Stomach (tissue), 19 donors: ENCODE measurements at places on chromosomes 2 and 18. TPM values are rescaled to one million over a fixed set of nuclear protein-coding genes. Genes with fewer than 3 reads are reported as not detected.

GRCh38 chr2:131076707-131077106 is 16.6 kb downstream of the FAM168B start:
- no peak for DNase-seq

SERPINB4 gene
- total RNA-seq = not detected

DNA sequence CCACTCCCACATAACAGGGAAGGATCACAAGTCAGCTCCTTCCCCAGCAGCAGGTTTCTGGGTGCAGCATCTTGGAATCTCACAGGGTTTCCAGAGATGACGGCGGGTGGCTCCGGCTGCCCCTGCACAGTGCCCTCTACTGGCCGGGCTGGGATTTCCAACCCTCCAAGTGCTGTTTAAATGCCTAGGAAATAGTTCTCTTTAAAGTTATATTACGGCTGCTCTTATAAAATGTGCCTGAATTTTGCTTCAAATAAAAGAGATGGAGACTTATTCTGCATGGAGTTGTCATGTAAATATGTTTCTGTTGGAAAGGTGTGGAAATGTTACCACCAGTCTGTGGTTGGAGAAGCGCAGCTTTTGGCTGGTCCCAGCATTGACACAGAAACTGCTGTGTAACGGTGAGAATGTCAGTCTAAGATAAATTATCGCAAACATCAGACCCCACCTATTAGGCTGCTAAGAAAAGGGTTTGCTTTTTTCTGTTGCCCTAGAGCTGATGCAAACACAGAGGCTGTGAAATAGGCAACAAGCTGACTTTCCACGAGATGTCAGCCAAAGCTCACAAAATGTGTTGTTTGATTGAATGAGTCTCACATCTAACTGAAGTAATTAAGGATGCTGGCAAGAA is 3.3 kb upstream of the HJURP start:
- peak; percentile 72 for DNase-seq

DNA sequence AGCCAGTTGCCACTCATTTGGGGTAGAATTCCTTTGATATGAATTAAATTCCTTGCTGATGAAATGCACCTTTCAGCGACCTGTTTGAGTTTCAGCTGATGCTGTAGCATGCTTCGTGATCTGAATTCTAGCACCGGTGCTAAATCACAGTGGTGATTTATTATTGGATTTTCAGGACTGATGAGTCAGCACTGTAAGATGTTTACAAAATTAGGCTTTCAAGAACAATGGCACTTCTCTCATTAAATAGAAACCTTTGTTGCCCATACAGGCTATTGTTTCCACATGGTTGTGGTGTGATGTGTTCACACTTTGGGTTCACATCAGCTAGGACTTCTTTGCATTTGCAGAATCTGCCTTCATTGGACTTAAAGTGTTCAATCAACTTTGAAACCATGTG is 687.7 kb downstream of the ARHGAP15 start:
- no peak for DNase-seq

DNA sequence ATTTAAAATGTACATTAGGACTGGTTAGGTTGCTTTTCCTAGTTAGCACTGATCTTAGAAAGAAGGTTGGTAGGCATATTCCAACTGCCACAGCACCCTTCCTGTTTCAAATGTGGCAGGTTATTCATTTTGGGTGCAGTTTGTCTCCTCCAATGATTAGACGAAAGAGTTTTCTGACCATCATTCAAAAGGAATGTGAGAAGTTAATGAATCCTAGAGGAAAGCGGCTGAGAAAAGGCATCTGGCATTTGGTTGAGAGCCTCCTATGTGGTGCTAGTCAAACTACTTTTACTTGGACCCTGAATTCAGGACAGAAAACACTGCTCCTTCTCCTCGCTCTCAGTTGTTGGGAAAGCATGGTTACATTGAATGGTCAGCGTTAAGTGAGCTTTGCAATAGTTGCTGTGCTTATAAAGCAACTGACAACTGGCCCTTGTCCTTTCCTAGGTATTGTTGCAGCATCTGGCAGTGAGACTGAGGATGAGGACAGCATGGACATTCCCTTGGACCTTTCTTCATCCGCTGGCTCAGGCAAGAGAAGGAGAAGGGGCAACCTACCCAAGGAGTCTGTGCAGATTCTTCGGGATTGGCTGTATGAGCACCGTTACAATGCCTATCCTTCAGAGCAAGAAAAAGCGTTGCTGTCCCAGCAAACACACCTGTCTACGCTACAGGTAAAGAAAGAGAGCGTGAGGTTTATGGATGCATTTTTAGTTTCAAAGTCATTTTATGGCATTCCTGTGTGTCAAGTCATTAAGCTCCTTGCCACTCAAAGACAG is 6.1 kb downstream of the TGIF1 start:
- peak; percentile 60 for DNase-seq

SCYGR4 gene
- total RNA-seq = not detected

DNA sequence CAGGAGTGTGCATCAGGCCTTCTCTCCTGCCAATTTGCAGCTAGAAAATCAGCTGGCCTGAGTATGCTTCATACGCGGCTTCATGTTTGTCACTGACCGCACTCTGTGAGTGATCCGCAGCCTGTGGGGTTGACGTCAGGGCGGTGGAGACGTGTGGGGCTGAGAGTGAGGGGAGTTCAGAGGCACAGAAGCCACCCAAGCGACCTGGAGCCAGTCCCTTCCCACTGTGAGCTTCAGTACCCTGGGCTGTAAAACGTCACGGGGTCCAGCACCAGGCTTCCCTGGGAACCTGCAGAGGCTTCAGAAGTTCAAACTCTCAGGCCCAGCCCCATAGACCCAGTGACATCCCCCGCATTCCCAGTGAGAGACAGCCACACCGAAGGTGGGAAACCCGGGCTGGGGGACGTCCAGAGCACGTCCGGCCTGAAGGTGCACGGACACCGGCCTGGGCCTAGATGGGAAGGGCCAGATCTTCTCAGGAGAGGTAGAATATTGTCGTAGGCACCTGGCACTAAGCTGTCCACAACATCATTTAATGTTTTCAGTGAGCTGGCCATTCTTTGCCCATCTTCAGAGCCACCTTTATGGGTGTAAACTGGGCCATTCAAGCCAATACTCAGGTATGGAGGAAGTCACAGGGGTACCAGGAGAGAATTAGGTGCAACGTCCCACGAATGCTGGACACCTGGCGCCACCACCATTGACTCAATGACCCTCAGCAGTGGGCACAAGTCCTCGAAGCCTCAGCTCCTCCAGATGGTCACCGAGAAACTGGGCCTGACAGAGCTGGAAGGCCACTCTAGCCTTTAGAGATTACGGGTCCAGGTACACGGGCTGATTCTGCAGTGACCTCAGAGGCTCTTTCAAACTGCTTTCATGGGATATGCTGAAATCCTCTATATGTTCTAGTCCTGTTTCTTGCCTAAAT is 235.6 kb upstream of the MYT1L start:
- no peak for DNase-seq

SIGLEC15 gene
- 5.5 TPM for total RNA-seq

- no peak for DNase-seq
Observed at GRCh38 chr18:47417807-47418206, 166.3 kb upstream of the SKOR2 start.

DNA sequence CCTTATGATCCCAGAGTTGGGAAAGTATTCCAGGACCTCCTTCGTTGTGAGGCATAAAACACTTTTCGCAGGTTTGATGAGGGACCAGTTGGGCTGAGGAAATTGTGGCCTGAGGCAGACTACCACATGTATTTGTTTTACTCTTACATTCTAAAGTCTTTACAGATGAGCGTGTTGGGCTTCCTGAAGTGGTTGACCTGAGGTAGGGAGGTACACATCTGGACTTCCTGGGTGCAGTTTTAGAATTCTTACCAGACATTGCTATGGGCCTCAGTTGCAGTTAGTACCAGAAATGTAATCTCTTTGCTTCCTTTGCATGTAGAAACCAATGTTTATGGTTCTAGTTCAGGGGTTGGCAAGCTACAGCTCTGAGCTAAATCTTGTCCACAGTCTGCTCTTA is 48.7 kb downstream of the COA5 start:
- DNase-seq = no peak

- peak; percentile 85 for DNase-seq
Observed at GRCh38 chr2:112623913-112624777, 21.6 kb upstream of the SLC20A1 start.

DNA sequence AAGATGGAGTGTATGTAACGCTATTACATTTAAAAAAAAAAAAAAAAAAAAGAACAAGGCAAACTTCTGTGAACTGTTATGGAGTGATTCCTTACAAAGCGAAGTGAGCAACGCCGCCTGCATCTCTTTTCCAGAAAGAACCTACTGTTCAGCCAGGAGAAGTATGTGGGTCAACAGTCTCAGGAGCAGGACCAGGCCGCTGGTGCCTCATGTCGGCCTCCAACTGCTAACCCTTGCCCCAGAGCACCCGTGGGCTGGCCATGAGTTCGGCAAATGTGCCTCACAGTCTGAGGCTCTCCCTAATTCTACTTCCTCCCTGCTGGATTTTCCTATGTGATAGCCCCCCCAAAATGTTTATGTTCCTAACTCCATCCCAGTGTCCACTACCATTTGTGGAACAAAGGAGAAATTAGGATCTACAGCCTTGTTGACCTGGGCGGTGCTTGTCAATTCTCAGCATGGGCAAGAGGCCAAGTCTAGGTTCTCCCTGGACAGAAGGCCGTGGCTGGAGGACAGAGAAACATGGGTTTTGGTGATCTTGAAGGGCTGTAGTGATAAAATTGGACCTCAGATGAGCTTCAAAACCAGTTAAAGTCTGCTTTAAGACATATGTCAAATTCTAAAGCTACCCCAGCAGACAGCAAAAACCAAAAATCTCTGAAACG is 15.9 kb downstream of the FAM168B start:
- DNase-seq = peak; percentile 36

TOGARAM2 gene
- total RNA-seq = 0.43 TPM

DNA sequence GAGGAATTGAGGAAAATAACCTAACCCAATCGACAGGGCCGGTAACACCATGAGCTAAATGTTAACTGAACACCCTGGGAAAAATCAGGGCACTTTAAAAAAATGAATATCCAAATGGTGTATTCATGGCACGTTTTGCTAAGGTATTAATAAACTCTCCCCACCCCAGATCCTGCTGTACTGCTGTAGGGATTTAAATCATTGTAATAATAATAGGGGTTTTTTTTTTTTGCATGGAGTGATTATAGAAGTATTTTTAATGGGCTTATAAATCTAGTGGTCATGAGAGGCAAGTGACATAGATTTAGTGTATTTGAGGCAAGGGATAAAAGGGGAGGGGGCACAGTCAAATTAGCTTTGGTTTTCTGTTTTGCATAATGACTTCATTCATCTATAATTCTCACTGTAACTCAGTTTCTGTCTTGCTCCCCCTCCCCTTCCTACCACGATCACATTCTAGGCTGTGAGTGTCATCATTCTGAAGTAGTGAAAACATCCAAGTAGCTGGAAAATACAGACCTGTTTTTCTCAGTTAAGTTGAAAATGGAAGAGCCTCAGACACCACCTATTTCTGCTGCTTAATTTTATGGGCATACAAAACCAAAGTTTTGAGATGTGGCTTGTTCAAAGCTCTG is 18.2 kb upstream of the MGAT5 start:
- no peak for DNase-seq

DNA sequence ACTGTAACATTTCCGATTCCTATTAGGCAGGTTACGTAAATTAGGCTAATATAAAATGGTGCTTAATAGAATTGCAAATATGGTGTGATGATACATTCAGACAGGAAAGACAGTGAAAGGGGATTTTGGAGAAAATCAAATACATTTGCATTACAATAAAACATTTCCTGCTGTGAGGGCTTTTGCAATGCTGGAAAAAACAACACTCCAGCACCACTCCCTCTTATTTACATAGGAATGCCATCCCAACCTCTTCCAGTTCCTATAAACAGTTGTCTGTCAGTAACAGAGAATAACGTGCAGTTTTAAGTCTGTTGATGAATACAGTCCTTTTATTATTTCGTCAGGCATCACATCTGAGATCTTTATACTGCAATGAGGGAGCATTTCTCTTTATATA is 298.8 kb upstream of the FANCL start:
- DNase-seq = no peak

GRCh38 chr2:152171718-152172117 is 3.8 kb downstream of the STAM2 start:
- no peak for DNase-seq

DNA sequence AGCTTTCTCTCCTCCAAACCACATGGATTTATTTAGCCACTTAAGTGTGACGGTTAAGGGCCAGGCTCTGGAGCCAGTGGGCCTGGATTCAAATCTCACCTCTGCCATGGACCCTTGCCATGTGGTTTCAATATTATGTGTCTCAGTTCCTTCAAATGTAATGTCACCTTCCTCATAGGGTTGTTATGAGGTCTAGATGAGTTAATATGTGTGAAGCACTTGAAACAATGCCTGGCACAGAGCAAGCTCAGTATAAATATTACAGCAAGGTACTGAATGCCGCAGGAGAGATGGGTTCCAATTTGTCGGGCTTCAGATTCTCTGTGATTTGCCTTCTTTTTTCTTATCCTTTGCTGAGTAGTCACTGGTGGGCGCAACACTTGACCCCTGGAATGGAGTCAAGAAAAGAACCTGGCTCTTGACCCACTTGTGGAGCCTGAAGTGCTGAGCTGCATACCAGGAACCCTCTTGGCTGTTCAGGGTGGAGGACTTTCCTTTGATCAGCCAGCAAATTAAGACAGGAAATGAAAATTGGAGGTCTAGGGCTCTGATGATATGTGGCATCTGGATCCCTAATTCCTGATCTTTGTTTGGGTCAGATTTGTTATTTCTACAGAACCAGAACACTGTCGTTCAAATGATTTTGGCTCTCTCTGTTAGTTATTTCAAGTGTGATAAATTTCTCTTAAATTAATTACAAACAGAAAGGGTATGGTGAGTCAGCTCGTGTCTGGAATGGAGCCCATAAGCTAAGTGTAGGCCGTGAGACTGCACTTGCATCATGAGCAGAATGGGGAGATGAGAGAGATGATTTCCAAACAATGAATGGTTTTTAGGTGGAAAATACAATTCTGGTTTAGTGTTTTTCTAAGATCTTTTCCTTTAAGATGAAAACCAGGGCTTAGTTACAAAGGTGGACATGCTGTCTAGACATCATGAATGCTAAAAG is 293.0 kb downstream of the KCNS3 start:
- DNase-seq = peak; percentile 45

GRCh38 chr18:45801416-45802004 is 24.0 kb upstream of the SIGLEC15 start:
- DNase-seq = no peak

DNA sequence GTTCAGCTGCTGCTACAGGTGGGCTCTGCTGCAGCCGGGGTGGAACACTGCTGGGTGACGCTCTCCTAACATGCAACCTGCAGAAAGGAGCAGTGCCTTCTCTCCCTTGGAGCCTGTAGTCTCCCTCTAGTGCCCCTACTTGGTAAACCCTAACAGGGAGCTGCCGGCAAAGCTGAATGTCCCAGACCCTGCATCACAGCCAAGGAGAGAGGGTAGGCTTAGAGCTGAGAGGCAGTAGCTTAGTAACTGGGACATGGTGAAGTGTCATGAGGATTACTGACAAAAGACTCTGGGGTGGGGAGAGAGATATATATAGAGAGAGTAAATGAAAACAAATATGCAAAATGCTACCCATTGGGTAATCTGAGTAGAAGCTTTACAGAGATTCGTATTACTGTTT is 9.9 kb downstream of the NCAPH start:
- no peak for DNase-seq

SLC5A7 gene
- total RNA-seq = 7.0 TPM

GRCh38 chr2:108304975-108305374 is 16.3 kb downstream of the SULT1C2 start:
- no peak for DNase-seq
